Foreskin keratinocyte (primary cell): ENCODE measurements at places on chromosomes 6 and 20.

- DNase-seq, result no peak
Measured at GRCh38 chr20:51542571-51543421, at the start of gene NFATC2. Gene NFATC2 (minus strand): TSS chr20:51542719. CDS start chr20:51542499, 220 bp downstream.

- DNase-seq, result no peak
Measured at GRCh38 chr6:170162775-170163404, 128.0 kb downstream of the DLL1 start.

DNA sequence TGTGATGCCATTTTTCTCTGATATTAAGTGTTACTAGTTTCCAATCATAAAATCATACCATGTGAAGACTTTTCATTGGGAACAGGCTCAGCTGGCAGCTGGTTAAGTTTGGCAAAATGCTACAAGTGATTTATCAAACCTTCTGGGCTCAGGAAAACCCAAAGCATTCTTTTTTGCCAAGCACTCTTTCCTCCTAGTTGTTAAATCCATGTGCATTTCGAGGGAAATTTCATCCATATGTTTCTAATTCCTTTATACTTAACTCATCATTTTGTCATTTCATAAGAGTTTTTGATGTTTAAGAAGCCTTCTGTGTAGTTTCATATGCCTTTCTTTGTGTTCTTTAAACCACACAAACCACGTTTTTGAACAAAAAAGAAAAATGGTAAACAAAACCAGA, 217.6 kb upstream of the PDE10A start:
- no peak for DNase-seq

GRCh38 chr6:47890326-47890875, 108.6 kb downstream of the OPN5 start:
- no peak for DNase-seq
